ENCODE measurements at places on chromosomes 16 and 17.

- no peak for DNase-seq
Measured at GRCh38 chr16:65675161-65675560, 553.3 kb upstream of the CDH11 start.

GRCh38 chr16:16904601-16905000, 525.7 kb downstream of the NPIPA7 start:
- DNase-seq: no peak

DNA sequence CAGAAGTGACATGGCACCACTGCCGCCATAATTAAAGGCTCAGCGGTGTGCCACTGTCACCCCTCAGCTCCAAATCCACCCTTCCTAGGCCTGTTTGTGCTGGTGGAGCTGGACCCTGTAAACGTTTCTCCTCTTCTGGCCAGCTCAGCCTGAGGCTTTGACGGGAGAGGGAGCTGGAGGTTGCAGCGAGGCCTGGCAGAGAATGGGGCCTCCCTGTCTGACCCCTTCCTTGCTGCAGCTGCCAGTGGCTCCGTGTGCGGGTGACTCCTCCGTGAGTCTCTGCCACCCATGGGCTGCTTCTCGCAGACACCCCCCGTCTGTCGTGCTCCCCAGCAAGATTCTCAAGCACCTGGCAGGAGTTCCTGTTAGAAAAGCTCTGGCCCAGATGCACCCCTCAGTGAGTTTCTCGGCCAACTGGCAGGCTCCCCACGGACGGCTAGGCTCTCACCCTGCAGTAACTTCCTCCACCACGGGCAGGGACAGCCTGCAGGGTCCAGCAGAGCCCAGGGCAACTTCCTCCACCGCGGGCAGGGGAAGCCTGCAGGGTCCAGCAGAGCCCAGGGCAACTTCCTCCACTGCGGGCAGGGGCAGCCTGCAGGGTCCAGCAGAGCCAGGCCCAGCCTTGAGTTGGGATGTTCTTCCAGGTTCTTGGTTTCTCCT, 4.7 kb upstream of the CHMP6 start:
- DNase-seq: no peak

- no peak for DNase-seq
Measured at GRCh38 chr16:31351942-31352325, 3.0 kb upstream of the ITGAX start.

DNA sequence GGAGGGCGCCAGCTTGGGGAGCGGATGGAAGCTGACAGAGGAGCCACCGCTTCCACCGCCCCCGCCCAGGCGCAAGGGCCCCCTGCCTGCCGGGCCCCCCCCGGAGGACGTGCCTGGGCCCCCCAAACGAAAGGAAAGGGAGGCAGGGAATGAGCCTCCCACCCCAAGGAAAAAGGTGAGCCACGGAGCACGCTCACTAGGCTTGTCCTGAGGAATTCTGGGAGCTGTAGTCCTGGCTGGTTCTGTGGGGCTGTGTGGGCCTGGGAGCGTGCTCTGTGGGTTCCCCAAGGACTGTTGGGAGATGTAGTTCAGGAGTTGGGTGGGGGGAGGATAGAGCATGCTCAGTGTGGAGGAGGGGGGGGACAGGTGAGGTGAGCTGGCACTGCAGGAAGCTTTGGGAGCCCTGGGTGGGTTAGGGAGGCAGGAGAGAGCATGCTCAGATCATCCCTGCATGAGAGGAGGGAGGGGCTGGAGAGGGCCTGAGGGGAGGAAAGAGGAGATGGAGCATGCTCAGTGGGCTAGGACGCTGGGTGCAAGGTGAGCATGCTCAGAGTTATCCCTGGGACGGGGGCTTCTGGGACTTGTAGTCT, 4.5 kb downstream of the FBXL19 start:
- DNase-seq: no peak

- DNase-seq: no peak
Measured at GRCh38 chr17:58614859-58615459, 76.9 kb downstream of the TEX14 start.

Data from effector CD4-positive, alpha-beta T cell (primary cell).